ENCODE measurements at places on chromosomes 3 and 15.

GRCh38 chr3:141255137-141255845 is 23.7 kb downstream of the PXYLP1 start:
- no peak for DNase-seq

DNA sequence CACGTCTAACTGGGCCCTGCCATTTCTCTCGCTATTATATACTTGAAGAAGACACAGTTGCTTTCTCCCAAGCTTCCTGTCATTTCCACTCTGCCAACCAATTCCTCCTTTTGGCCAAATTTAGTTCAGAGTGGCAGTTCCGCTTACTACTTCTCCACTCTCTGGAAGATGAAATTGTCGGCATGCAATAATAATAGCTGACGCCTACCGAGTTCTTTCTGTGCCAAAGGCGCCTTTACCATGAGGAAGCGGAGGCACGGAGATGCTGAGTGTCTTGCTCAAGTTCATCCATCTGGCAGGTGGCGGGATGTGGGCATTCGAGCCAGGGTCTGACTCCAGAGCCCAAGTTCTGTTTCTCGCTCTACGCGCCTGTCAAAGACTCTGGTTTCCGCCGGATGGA is 14.6 kb upstream of the NRROS start:
- no peak for DNase-seq

DNA sequence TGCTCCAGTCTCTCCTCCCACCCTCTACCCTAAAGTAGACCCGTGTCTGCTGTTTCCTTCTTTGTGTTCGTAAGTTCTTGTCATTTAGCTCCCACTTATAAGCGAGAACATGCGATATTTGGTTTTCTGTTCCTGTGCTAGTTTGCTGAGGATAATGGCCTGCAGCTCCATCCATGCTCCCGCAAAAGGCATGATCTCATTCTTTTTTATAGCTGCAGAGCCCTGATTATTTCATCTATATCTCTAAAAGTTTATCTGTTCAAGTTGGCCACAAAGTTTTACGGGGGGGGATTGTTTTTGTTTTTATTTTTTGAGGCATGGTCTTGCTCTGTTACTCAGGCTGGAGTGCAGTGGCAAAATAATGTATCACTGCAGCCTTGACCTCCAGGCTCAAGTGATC is 4.4 kb upstream of the NEO1 start:
- no peak for DNase-seq

DNA sequence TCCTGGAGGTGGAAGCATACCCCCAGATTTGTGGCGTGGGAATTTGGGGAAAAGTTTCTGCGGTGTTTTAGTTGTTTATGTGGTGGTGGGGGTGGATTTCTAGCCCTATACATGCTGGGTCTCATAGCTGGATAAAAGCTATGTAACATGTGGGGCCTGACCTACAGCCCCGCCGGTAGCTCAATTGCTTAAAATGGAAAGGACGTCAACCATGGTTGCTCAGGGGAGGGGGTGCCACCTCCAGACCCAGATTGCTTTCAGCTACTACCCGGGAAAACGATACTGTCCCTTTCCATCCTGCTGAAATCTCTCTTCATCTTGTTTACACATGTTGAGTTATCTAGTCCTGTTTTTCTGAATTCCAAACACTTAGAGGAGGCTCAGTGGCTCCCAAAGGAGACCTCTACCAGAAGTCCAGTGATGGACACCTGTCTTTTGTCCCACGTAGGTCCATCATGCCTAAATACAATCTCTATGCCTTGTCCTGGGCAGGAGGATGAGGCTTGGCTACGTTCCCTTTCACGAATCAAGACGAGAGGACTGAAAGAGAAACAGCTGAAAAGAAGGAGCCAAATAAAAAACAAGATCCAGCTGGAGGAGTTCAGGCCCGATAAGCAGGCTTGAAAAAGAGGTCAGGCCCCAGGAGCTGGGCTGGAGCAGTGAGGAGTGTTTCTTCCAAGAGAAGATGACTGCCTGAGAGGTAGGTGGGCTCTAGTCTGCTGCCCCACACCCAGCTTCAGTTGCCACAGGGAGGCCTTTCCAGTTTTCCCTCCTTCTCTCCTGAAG is 72.1 kb upstream of the TPRG1 start:
- DNase-seq: no peak

DNA sequence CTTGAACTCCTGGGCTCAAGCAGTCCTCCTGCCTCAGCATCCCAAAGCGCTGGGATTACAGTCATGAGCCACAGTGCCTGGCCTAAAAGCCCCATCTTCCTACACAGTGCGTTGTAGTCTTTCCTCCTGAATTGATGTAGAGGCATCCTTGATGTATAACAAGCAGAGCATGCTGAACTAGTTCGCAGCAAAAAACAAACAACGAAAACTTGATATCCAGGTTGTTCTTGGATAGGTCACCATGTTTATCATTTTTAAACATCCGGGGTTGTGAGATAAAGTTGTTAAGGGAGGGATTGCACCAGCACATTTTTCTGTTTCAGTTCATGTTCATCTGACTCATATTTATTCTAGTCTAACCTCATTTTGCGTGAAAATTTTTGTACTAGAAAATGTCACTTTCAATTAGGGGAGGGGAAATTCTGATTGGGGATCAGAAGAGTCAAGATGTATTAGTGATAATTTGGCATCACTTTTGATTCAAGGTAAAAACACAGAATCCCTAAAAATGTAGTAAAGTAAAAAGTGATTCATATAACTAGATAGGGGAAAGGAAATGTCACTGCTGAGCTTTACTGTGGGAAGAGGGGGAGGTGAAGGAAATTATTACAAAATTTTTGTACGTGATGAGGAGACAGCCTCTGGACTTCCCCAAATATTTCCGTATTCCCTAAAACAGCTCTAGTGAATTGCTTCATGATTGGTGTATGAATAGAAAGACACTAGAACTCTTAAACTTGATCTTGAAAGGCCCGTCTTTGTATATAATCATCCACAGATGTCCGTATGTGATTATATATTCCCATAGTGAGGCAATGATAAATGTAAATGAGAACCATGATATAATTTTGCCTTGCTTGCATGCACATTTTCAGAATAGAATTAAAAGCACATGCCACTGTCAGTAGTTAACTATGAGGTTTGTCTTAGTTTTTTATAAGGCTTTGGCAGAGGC is 22.9 kb downstream of the RAB8B start:
- no peak for DNase-seq

GRCh38 chr15:85716261-85716660 is 78.5 kb downstream of the KLHL25 start:
- DNase-seq: no peak
